ENCODE measurements at places on chromosomes 5 and 9.

DNA sequence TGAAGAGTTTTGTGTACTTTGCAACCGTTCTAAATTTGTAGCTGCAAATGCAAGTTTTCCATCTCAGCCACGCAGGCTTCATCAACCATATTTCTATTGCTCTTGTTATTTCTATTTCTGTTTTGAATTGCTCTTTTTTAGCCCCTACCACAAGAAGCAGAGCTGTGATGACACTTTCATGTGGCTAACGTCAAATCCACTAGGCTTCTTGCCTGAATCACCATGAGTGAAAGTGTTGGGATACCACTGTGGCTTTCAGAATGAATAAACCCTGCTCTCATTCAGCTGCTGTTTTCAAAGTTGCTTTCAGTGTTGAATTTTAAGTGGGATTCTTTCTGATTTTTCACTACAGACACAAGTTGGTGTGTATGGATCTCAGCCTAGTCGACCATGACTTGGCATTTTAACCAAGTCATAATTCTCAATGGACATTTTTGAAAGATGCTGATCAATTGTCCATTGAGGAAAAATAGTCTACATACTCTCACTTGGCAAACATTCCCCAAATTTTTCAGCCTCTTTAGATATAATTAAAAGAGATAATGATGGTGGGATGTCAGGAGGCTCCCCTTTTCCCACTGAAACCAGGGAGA lies 41.0 kb upstream of the MTAP start:
- peaks cover 13% of the 10 kb centered on the region for H3K4me1 ChIP-seq
- DNase-seq, result peak; percentile 70
- no peaks in the 10 kb centered on the region for H3K36me3 ChIP-seq
- no peak overlapping the region for H3K27ac ChIP-seq

DNA sequence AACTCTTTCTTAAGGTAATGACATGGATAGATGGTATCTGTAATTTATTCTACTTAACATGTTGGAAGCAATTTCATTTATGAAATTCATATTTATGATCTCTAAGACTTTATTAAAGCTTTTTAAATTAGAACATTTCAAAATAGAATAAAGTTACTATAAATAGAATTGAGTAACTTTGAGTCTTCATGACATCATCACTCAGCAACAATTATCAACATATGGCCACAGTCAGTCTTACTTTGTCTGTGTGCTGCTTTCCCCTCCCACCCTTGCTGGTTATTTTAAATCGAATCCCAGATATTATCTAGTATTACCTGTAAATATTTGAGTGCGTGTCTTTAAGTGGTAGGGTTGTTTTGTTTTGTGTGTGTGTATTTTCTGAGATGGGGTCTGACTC lies 65.2 kb downstream of the IPO11 start:
- no peak for DNase-seq
- H3K4me1 ChIP-seq, result peaks cover 10% of the 10 kb centered on the region
- H3K4me3 ChIP-seq, result no peak overlapping the region

- H3K27ac ChIP-seq, result no peak overlapping the region
- H3K4me1 ChIP-seq, result no peaks in the 10 kb centered on the region
- peaks cover 13% of the 10 kb centered on the region for H3K27me3 ChIP-seq
- no peak overlapping the region for H3K4me3 ChIP-seq
- DNase-seq, result no peak
Observed at GRCh38 chr9:126367616-126368015, 41.0 kb downstream of the MVB12B start.

DNA sequence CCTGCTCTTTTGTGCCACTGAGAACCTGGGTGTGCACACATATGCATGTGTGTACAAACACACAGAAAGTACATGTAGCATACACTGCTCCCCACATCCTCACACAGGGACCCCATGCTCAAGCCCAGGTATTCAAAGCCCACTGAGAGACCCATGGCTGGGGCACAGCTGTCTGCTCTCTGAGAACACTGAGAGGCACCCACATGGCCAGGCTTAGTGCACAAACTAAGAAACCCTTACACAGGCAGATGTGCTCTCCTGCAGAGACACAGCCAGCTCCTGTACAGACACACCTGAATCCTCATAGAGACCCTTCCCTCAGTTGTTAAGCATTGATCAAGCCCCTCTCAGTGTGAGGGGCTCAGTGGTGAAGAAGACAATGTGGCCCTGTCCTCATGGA lies 92.5 kb downstream of the CACNA1B start:
- no peak overlapping the region for H3K4me3 ChIP-seq
- H3K36me3 ChIP-seq, result no peaks in the 10 kb centered on the region
- H3K27me3 ChIP-seq, result no peaks in the 10 kb centered on the region

GRCh38 chr9:127144670-127145445 lies 22.4 kb upstream of the ANGPTL2 start:
- DNase-seq, result no peak
- no peaks in the 10 kb centered on the region for H3K36me3 ChIP-seq
- no peak overlapping the region for H3K4me3 ChIP-seq
- no peak overlapping the region for H3K27ac ChIP-seq
- no peaks in the 10 kb centered on the region for H3K4me1 ChIP-seq

Data from T-helper 2 cell treated with Interferon-gamma antibody and Interleukin-4, amounts not matched to agents 5 μg/mL and 100 μg/mL, for 36 hours (primary cell).